ACHN (cell line): ENCODE measurements at places on chromosomes 6 and 20.

DNA sequence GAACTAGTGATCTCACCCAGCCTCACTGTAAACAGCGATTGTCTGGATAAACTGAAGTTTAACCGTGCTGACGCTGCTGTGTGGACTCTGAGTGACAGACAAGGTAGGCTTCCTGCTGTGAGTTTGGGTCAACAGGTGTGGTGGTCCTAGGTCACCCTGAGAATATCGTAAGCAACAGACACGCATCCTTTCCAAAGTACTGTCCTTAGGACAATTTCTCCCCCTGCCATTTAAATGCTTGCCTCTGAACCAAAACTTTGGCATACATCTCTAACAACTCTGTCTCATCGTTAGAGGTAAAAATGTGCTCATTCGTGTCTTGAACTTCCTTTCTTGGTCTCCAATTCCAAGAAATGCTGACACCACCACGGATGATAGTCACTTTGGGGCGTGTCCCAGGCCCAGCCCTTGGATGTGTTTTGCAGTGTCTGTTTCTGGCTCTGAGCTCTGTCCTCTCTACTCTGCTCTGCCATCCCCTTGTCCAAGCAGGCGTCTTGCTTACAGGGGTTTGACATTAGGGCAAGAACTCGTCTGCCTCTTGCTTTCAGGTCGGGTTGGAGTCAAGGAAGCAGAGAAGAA lies 95.5 kb downstream of the EYA2 start:
- DNase-seq: no peak

DNA sequence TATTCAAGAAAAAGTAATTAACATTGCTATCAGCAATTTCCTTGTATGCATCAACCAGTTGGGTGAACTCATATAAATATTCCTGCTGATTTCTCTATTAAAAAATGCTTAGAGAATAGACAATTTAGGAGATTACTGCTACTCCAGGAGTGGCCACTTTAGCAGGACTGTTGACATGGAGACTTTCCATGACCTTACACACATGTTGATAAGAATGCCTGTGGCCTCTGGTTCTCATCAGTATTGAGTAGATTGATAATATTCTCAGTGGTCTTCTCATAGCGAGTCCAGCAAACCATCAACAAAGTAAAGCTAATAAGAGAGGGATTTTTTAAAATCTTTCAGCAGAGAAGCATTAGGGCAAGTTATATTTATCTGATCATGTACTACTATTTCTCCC lies 208.4 kb upstream of the MARCKS start:
- no peak for DNase-seq

GRCh38 chr20:53867741-53868351 lies 202.5 kb downstream of the BCAS1 start:
- no peak for DNase-seq

- DNase-seq: peak; percentile 65
These were observed 311.7 kb upstream of the PLCB4 start for GRCh38 chr20:8757146-8757545.

GRCh38 chr20:20649945-20650344 lies 62.5 kb downstream of the RALGAPA2 start:
- no peak for DNase-seq

- DNase-seq: peak; percentile 40
These were observed 100.9 kb upstream of the PMEPA1 start for GRCh38 chr20:57810511-57811373.

DNA sequence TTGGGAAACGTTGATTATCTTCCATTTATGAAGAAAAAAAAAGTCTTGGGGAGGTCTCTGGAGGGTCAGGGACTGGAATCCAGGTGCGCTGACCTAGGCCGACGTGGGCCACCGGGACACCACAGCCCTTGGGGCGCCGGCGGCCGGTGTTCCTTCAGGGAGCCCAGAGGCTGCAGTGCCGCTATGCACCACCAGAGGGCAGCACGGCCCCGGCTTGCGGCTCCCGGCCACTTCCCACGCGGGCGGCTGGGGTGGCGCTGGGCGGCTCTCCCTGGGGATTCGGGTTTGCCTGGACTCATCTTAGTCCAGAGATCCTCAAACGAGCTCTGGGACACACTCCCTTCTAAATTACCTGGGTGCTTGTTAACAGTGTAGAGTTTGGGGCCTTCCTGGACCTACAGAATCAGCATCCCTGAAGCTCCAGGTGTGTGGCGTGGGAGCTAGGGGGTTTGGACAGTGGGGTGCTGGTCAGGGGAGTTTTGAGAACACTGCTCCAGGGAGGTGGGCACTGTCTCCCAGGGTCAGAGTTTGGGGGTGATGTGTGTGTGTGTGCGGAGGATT lies 23.0 kb upstream of the GTSF1L start:
- peak; percentile 49 for DNase-seq

- DNase-seq: no peak
These were observed 33.0 kb downstream of the FRMD1 start for GRCh38 chr6:168045706-168046620.

- no peak for DNase-seq
These were observed 134.2 kb upstream of the HDGFL1 start for GRCh38 chr6:22435151-22435550.

DNA sequence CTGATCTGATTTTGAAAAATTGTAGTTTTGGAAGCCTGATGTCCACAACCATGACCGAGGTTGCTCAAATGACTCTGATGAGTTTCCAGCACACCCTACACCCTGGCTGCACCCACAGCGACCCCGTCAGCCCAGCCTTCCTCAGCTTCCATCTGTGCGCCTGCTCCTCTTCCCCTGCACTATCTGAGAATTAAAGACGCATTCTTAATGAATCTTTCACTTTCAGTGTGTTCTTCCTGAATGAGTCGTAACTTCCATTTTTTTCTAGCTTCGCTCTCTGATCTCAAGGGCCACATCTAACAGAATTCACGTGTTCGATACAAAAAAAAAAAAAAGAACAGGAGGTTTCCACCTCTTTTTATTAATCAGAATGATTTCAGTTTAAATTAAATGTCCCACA lies 21.3 kb upstream of the RREB1 start:
- DNase-seq: peak; percentile 20

DNA sequence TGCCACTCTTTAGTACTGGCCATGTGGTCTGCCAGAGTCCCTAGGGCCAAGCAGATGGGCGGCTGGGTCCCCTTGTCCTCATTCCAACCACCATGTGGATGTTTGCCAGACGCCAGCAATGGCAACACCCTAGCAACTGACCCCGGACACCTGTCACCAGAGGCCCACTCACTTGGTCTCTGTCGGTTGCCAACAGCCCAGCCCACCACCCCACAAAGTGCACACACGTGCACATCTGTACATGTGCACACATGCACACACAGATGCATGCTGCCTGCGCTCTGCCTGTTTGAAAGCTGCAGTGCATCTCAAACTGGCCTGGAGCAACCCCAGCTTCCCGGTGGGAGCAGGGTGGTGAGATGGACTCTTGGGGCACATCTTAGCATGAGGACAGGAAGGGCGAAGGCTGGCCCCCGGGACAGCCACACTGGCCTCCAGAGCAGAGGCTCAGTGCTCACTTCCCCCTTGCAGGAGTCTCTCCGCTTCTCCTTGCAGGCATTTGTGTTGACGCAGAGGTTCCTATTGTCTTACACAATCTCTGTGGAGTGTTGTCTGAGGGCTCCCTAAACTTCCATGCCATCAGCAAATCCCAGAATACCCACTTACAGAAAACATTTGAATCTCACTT lies 54.0 kb downstream of the PSMG4 start:
- DNase-seq: no peak
